ENCODE measurements at places on chromosomes 6 and 20. TPM values are rescaled to one million over a fixed set of nuclear protein-coding genes. Genes with fewer than 3 reads are reported as not detected.

The SIM1 gene
- total RNA-seq: 1.6 TPM

The KIF25 gene
- not detected for total RNA-seq

The ENPP3 gene
- not detected for total RNA-seq

The HLA-G gene
- not detected for total RNA-seq

The TSHZ2 gene
- 13.4 TPM for total RNA-seq

The WFDC5 gene
- not detected for total RNA-seq

The COL21A1 gene
- total RNA-seq: not detected

The PTP4A1 gene
- 24.9 TPM for total RNA-seq

The DUSP15 gene
- total RNA-seq: not detected

The ZSCAN31 gene
- 0.54 TPM for total RNA-seq

The RGS17 gene
- 0.25 TPM for total RNA-seq

The MAP7 gene
- 1.9 TPM for total RNA-seq

The FARS2 gene
- 16.5 TPM for total RNA-seq

The GSTA2 gene
- 0.11 TPM for total RNA-seq

The MOCS1 gene
- total RNA-seq: 10.2 TPM

The COX4I2 gene
- not detected for total RNA-seq

The PRSS16 gene
- total RNA-seq: not detected

Data from GM23248 (cell line).